A673 (cell line): ENCODE measurements at places on chromosomes 11 and 22. TPM values are rescaled to one million over a fixed set of nuclear protein-coding genes. Genes with fewer than 3 reads are reported as not detected.

Gene IFITM1
- 24.4 and 34.1 TPM in 2 replicates for total RNA-seq

Gene GPR152
- total RNA-seq: not detected in 2 replicates

Gene PRR5L
- total RNA-seq: 76.1 and 102 TPM in 2 replicates

Gene DDT
- total RNA-seq: 102 and 108 TPM in 2 replicates

Gene ST14
- 0.17 and 0.30 TPM in 2 replicates for total RNA-seq

Gene OR51B5
- not detected in 2 replicates for total RNA-seq

Gene MALAT1
- 4,586 and 4,701 TPM in 2 replicates for total RNA-seq

Gene SLC25A18
- 0.35 and 0.45 TPM in 2 replicates for total RNA-seq

Gene HBG2
- not detected in 2 replicates for total RNA-seq
